ENCODE measurements at places on chromosomes 2 and 18.

GRCh38 chr2:163312713-163313112 is 423.1 kb downstream of the FIGN start:
- no peak for DNase-seq

DNA sequence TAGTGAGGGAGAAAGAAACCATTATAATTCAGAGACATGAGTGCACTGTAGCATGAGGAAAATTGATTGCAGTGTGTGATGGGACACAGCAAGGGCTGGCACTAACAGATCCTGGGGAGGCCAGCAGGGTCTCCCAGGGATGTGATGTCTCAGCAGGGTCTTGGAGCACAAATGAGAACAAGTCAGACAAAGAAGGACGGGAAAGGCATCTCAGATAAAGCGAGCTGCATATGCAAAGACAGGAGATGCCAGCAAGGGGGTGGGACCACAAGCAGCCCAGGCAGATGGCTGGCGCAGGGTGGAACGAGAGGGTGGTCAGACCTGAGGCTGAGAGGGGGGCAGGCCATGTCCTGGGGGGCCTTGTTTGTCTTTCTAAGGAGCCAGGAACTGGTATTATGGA is 102.6 kb upstream of the DLX2 start:
- no peak for DNase-seq

- no peak for DNase-seq
Measured at GRCh38 chr2:143692162-143692561, 562.9 kb downstream of the ARHGAP15 start.

DNA sequence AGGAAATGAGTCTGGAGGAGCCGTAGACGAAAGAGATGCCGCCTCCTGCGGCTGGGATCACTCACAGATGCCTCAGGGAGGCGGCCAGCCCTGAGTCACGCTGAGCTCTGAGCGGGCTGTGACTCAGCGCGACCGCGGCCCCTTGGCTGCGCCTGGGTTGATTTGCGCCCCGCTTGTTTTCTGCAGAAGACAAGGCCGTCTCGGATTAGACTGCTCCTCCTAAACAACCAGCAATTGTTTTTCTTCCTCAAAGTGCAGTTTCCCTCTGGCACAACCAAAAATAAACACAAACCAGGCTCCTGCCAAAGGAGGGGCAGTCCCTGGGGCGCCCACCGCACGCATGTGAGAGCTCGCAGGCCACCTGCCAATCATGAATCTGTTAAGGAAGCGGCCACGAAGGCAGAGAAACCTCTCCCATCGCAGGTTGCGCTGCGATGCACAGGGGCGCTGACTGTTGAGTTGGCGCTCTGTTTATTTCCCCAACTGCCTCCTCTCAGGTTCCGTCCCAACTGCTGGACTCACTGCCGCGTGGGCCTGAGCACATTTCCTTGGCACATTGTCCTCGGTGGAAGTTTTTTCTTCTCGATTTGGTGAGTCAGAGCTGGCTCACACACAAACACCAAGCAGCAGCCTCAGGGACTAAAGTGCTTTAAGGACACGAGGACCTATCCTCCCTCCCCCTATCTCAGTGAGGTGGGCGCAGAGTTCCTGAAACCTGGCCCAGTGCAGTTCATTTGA is 85.2 kb upstream of the NDUFV2 start:
- DNase-seq, result peak; percentile 78

- no peak for DNase-seq
Measured at GRCh38 chr2:210551001-210551400, 5.4 kb upstream of the CPS1 start.

DNA sequence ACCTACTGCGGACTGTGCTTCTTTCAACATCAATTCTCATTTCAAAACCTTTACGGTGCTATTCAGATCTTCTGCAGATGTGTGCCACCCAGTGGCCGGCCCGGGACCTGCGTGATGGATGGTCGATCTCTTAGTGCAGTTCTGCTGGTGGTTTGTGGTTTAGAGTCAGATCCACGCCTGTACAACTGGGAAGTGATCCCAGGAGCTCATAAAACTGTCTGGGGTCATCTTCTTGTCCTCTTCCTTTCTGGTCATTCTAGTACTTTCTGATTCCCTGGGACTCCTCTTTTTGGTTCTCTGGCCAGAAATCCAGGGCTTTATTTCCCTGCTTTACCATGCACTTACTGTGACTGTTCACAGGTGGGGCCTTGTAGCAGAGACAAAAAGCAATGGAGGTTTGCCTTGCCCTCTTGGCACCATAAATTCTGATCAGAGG is 15.8 kb upstream of the SELENOI start:
- peak; percentile 66 for DNase-seq

- no peak for DNase-seq
Measured at GRCh38 chr2:85712336-85712735, 18.2 kb downstream of the GNLY start.

GRCh38 chr2:208280933-208281332 is 14.9 kb downstream of the PIKFYVE start:
- peak; percentile 9 for DNase-seq

DNA sequence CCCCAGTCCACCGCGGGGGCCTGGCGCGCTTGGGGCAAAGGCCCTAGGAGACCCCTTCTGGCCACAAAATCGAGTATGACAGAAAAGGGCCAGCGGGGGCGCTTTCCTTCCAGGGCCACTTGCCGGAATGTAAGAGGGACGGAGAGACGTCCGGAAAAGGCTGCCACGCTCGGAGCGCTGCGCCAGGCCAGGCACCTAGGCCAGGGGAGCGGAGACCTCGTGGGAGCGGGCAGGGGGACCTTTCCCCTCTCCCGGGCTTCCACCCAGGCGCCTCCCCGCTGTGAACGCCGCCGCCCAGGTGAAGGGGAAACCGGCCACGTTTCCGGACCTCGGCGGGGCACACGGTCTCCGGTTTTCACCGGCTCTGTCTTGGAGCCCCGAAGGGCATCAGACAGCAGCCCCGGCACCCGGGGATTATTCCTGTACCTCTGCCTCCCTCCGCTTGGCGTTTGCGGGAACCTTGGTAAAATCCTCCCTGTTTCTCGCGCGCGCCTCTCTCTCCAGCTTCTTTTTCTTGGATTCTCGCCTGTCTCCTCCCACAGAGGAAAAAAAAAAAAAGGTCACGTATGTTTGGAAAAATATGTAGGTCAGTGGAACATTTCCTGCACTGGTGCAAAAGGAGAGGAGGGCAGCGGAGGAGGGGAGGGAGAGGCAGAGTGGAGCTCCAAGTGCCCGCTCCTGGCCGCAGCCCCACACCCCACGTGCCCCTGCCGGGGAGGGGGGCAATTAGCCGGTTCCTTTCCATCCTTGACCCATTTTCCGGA is 1.2 kb upstream of the NPAS2 start:
- DNase-seq, result peak; percentile 73

DNA sequence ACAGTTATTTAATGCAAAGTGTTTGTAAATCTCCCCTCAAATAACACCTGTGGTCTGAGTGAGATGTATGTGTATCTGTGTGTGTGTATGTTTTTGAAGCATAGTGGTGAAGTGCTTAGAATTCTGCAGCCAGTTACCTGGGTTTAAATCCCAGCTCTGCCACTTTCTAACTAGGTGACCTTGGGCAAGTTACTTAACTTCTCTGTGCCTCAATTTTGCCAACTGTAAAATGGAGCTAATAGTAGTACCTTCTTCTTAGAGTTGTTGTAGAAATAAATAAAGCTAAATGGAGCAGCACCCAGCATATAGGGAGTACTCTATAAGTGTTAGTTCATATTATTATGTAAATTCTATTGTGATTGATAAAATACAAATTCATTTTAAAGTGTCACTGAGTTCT is 48.9 kb downstream of the TGFA start:
- no peak for DNase-seq

DNA sequence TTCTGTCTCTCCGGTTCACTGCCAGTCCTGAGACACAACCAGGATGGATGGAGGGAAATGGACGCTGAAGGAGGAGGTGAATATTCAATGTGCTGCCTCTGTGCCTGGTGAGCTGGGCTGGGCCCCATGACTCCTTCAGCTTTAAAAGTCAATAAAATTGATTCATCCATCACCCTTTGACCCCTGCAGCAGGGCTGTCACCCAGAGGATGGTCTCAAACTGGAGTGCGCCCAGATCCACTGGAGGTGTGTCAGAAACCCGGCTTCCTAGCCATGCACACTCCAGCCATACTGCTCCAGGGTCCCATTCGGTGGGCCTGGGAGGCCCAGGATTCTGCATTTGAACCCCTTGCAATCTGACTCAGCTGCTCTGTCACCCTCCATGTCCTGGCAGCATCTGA is 94.1 kb upstream of the BOD1L2 start:
- no peak for DNase-seq
